Natural killer cell (primary cell): ENCODE measurements at places on chromosomes 2 and 18.

GRCh38 chr2:73426176-73426575 lies 40.5 kb downstream of the ALMS1 start:
- no peak overlapping the region for H3K27ac ChIP-seq
- H3K4me1 ChIP-seq = no peaks in the 10 kb centered on the region
- no peaks in the 10 kb centered on the region for H3K27me3 ChIP-seq
- DNase-seq = no peak
- H3K4me3 ChIP-seq = no peak overlapping the region
- H3K36me3 ChIP-seq = peaks cover 8% of the 10 kb centered on the region

DNA sequence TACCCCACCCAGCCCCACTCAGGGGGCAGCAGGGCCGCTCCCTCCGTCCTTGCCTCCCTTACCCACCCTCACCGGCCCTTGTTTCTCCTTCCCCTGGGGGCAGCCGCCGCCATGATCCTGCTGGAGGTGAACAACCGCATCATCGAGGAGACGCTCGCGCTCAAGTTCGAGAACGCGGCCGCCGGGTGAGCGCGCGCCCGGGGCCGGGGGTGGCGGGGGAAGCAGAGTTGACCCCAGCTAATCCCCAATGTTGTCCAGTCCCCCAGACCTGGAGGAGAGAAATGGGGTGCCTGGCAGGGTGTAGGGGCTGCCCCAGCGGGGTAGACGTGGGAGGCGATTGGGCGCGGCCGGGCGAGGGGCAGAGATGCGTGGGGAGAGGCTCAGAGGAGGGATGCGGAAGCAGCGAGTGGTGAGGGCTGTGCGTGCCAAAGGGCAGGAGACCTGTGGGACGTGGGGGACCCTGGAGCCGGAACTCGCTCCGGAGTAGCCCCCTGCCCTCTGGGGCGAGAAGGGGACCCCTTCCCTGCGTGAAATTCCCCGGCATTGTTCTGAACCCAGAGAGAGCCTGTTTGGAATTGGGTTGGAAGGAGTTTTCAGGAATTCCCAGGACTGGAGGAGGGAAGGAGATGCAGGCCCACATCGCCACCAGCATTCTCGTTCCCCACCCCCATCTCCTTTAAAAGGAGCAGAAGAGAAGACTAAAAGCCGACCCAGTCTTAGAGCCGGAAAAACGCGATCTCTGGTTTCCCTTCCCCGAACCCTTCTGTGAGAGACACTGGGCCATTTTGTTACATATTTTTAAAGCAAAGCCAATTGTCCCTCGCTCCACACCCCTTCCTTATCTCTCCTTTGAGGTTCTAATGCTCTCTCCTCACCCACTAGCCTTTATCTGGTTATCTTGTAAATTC lies 625 bp downstream of the ARPC2 start:
- H3K4me1 ChIP-seq = peaks cover 39% of the 10 kb centered on the region
- peak overlapping the region; percentile 100 for H3K4me3 ChIP-seq
- no peaks in the 10 kb centered on the region for H3K27me3 ChIP-seq
- peaks cover 13% of the 10 kb centered on the region for H3K36me3 ChIP-seq

DNA sequence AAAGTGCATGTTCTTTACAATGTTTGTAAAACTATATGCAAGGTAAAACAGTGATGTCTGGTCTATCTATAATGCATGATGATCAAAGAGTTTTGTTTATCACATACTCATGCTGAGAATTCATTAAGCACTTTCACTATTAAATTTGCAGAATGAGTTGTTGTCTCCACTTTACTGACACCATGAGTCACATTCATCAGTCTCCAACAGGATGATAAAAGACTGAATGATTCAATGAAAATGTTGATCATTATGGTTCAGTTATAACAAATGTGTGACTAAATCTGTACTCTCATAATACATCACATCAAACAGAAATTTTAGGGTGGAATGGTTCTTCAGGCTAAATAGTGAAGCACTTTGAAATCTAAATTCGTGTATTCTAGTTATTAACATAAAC lies 129.0 kb downstream of the ERBB4 start:
- H3K4me1 ChIP-seq = no peaks in the 10 kb centered on the region
- no peak for DNase-seq
- H3K27ac ChIP-seq = no peak overlapping the region
- H3K36me3 ChIP-seq = no peaks in the 10 kb centered on the region
- H3K27me3 ChIP-seq = no peaks in the 10 kb centered on the region

- H3K27me3 ChIP-seq = no peaks in the 10 kb centered on the region
- no peak overlapping the region for H3K27ac ChIP-seq
- H3K36me3 ChIP-seq = peaks cover 83% of the 10 kb centered on the region
- DNase-seq = no peak
- H3K4me1 ChIP-seq = no peaks in the 10 kb centered on the region
These were observed 10.7 kb downstream of the ZNF142 start for GRCh38 chr2:218648787-218649100.

- no peak for DNase-seq
- no peak overlapping the region for H3K27ac ChIP-seq
- H3K4me1 ChIP-seq = no peaks in the 10 kb centered on the region
These were observed 64.4 kb downstream of the LONRF2 start for GRCh38 chr2:100257939-100258338.

DNA sequence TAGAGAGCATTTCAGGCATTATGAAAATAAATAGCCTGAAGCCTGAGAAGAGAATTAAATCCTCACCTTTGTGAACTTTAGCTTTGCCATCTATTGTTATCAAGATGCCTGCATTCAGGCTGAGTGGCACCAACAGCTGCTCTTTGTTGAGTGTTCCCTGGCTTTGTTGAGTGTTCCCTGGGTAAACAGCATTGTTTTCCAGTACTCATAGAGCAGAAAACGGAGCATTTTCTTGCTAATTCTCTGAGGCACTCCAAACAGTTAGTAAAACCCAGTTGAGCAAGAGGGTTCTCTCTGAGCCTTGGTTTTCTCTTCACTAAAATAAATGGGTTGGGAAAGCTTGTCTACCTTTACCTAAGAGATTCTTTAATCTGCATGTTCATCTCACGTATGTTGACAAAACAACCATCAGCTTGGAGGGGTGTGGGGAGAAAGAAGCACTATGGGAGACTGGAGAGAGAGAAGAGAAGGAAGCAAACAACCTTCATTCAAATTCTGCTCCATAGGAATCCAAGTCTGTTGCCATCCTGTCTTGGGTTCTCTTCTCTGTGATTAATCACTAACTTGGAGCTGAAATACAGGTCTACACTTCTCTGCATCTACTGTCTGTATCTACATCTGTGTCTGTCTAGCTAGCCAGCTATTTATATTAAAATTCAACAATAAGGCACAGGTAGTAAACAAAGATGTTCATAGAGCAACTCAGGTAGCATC lies 567.0 kb upstream of the SOX11 start:
- no peak overlapping the region for H3K27ac ChIP-seq
- no peak overlapping the region for H3K4me3 ChIP-seq
- no peaks in the 10 kb centered on the region for H3K27me3 ChIP-seq
- DNase-seq = no peak
- H3K4me1 ChIP-seq = no peaks in the 10 kb centered on the region
- no peaks in the 10 kb centered on the region for H3K36me3 ChIP-seq

DNA sequence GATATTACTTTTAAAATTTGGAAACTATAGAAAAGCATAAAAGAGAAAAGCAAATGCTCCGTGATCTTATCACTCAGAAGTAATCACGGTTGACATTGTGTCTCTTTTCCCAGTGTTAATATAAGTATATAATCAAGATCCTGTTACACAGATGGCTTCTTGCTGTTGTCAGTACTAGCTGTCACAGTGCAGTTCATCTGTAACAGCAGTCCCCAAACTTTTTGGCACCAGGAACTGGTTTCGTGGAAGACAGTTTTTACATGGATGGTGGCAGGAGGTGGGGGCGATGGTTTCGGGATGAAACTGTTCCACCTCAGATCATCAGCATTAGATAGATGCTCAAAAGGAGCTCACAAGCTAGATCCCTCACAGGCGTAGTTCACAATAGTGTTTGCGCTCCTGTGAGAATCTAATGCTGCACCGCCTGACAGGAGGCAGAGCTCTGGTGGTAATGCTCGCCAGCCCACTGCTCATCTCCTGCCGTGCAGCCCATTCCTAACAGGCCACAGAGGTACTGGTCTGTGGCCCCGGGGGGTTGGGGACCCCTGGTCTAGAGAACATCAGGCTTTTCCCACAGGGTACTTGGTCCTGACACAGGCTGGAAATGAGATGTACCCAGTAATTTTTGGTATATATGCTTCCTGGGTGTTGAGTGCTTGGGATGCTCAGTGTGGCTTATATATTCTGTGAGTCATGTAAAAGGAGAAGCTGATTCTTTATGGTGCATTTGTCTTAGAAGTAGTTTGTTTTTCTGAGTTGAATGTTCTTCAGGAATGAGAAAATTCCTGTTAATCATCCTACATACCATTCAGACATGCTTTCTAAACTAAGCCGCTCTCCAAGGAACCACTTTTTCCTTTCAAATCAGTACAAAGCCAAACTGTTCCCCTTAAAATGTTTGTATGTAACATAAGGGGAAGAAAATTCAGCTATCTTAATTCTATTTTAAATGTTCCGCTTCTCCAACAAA lies 121.8 kb downstream of the NCK2 start:
- peaks cover 2% of the 10 kb centered on the region for H3K36me3 ChIP-seq
- no peak overlapping the region for H3K27ac ChIP-seq
- H3K4me3 ChIP-seq = no peak overlapping the region
- no peaks in the 10 kb centered on the region for H3K27me3 ChIP-seq
- H3K4me1 ChIP-seq = peaks cover 38% of the 10 kb centered on the region

DNA sequence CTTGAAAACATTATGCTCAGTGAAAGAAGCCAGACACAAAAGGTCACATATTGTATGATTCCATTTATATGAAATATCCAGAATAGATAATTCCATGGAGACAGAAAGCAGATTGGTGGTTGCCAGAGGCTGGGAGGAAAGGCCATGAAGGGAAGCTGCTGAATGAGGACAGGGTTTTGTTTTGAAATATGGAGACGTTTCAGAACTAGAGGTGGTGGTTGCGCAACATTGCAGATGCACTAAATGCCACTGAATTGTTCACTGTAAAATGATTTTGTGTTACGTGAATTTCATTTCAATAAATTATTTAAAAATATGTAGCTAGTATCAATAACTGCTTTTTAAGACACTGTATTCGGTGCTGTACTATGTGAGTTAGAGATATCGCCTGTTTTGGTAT lies 101.7 kb upstream of the ZNF236 start:
- H3K36me3 ChIP-seq = no peaks in the 10 kb centered on the region
- peaks cover 47% of the 10 kb centered on the region for H3K4me1 ChIP-seq

DNA sequence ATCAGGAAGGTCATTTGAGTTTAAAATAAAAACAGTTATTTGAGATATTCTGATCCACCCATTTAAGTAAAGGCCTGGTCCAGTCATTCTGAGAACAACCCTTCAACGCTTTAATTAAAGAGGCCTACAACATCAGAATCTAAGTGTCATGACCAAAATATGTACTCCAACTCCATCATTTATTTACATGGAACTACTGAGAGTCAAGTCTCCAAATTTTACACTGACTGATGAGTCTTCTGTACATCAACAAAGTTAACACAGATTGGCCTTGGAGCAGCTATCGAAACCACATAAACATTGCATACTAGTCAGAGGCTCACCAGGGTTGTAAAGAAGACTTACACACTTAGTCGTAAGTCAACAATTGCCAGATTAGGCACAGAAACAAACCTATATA lies 37.1 kb downstream of the PIEZO2 start:
- no peaks in the 10 kb centered on the region for H3K4me1 ChIP-seq
- H3K27ac ChIP-seq = no peak overlapping the region
- DNase-seq = no peak
- H3K36me3 ChIP-seq = no peaks in the 10 kb centered on the region
- H3K4me3 ChIP-seq = no peak overlapping the region

- no peaks in the 10 kb centered on the region for H3K36me3 ChIP-seq
- H3K4me1 ChIP-seq = peaks cover 53% of the 10 kb centered on the region
- H3K4me3 ChIP-seq = peak overlapping the region; percentile 8
- no peaks in the 10 kb centered on the region for H3K27me3 ChIP-seq
- peak; percentile 67 for DNase-seq
These were observed 25.0 kb upstream of the SPP2 start for GRCh38 chr2:234025466-234025865.

GRCh38 chr18:48853588-48853987 lies 97.2 kb downstream of the SMAD7 start:
- peaks cover 41% of the 10 kb centered on the region for H3K4me1 ChIP-seq
- no peak for DNase-seq
- no peaks in the 10 kb centered on the region for H3K36me3 ChIP-seq
- no peaks in the 10 kb centered on the region for H3K27me3 ChIP-seq
- no peak overlapping the region for H3K4me3 ChIP-seq
- no peak overlapping the region for H3K27ac ChIP-seq

DNA sequence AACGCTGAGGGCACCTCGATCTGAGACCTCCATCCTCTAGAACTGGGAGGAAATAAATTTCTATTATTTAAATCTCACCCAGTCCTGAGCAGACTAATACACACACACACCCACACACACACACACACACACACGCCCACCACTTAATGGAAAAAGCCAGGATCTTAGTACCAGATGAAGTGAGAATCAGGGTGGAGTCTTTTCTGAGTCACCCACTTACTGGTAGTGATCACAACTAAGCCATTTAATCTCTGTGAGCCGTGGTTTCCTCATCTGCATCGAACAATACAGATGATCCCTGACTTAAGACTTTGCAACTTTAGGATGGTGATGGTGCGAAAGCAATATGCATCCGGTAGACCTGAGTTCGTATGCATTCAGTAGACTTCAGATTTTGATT lies 18.6 kb downstream of the THNSL2 start:
- H3K27ac ChIP-seq = no peak overlapping the region
- H3K4me1 ChIP-seq = no peaks in the 10 kb centered on the region
- no peak for DNase-seq
- H3K27me3 ChIP-seq = no peaks in the 10 kb centered on the region
- H3K4me3 ChIP-seq = no peak overlapping the region
- H3K36me3 ChIP-seq = no peaks in the 10 kb centered on the region

DNA sequence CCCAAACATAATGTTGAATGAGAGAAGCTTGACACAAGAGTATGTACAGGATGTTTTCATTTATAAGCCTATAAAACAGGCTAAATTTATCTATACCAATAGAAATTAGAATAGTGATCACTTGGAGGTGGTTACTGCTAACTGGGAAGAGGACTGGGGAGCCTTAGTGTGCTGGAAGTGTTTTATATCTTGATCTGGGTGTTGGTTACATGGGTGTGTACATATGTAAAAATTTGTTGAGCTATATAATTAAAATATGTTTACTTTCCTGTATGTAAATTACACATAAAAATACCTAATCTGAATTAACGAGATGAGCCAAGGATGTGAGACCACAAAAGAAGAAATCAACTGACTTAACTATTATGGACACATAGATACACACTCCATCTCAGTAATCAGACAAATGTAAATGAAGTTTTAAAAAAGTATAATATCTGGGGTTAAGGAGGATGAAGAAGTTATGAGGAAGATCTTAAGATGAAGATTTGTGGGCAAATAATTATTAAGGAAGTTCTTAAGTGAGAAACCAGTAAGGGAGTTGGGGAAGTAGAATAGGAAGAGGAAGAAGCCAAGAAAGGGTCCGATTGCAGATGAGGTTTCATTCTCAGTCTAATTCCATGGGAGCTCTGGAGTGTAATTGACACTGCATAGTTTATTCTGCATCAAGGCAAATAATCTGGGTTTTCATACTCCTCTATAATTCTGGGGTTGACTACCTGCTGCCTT lies 32.3 kb upstream of the NABP1 start:
- no peaks in the 10 kb centered on the region for H3K36me3 ChIP-seq
- no peaks in the 10 kb centered on the region for H3K4me1 ChIP-seq
- H3K27me3 ChIP-seq = no peaks in the 10 kb centered on the region
- DNase-seq = no peak
- no peak overlapping the region for H3K4me3 ChIP-seq
